Muscle of leg (tissue), 16 donors: ENCODE measurements at places on chromosomes 4 and X.

DNA sequence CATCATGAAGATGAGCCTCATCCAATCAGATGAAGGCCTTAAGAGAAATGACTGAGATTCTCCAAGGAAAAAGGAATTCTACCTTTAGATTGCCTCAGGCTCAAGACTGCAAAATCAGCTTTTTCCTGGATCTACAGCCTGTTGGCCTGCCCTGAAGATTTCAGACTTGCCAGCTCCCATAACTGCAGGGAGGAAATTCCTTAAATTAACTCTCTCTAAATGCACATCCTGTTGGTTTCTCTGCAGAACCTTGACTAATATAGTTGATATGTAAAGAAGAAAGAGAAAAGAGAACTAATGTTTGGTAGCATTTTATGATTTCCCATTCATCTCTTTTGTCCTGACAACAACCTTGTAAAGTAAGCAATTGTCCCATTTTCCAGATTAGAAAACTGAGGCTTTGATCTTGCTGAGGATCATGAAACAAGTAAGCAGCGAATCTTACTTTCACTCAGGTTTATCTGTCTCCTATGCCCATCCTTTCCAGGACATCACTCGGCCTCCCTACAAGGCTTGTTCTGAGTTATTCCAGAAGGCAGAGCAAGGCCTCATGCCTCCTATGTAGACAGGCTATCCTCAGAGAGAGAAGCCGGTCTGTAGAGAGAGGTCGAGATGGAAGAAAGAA lies 115.0 kb upstream of the LDB2 start:
- DNase-seq, result peak; percentile 74
- no peak overlapping the region for H3K4me3 ChIP-seq
- H3K27ac ChIP-seq, result no peak overlapping the region
- H3K36me3 ChIP-seq, result no peaks in the 10 kb centered on the region
- no peaks in the 10 kb centered on the region for H3K4me1 ChIP-seq

DNA sequence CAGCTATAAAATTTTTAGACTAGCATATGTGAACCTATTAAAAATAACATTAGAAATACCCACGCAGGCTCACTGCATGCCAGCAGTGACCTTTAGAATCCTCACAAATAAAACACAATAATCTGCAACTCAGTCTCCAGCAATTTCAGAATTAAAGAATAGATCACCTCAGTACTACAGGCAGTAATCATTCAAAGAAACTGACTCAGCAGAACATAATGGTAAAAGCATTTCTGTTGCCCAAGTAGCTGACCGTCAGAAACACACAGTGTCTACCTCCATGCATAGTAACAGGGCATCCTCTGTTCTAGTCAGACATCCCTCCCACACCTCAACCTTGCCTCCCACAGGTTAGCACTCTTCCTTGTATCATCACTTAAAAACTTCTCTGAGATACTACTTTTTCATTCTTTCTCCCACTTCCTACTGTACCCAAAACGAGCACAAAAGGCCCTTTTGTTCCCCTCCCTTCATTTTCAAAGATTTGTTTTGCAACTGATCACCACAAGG lies 65.7 kb upstream of the BEND2 start:
- DNase-seq, result no peak
- no peak overlapping the region for H3K27ac ChIP-seq
- no peak overlapping the region for H3K4me3 ChIP-seq
- H3K4me1 ChIP-seq, result peaks cover 3% of the 10 kb centered on the region
- H3K27me3 ChIP-seq, result peaks cover 2% of the 10 kb centered on the region

- peak overlapping the region; percentile 100 for H3K27ac ChIP-seq
- peaks cover 48% of the 10 kb centered on the region for H3K27me3 ChIP-seq
- peaks cover 20% of the 10 kb centered on the region for H3K36me3 ChIP-seq
- peak overlapping the region; percentile 83 for H3K4me3 ChIP-seq
- H3K4me1 ChIP-seq, result peaks cover 5% of the 10 kb centered on the region
These were observed 509 bp upstream of the USP11 start for GRCh38 chrX:47232197-47232802.

DNA sequence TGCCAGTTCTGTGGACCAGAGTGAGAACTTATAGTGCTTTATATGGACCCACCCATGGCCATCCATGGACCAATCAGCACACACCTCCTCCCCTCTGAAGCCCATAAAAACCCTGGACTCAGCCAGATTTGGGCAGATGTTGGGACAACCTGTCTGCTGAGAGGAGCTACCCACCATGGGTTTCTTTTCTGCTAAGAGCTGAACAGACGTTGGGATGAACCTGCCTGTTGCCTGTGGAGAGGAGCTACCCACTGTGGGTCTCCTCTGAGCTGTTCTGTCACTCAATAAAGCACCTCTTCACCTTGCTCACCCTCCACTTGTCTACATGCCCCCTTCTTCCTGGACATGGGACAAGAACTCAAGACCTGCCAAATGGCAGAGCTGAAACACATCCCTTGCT lies 9.0 kb upstream of the HSD17B11 start:
- no peak overlapping the region for H3K4me3 ChIP-seq
- no peaks in the 10 kb centered on the region for H3K4me1 ChIP-seq
- no peaks in the 10 kb centered on the region for H3K27me3 ChIP-seq
- DNase-seq, result no peak

- DNase-seq, result no peak
- peaks cover 6% of the 10 kb centered on the region for H3K4me1 ChIP-seq
- no peak overlapping the region for H3K4me3 ChIP-seq
- no peaks in the 10 kb centered on the region for H3K36me3 ChIP-seq
- no peaks in the 10 kb centered on the region for H3K27me3 ChIP-seq
These were observed 10.9 kb downstream of the GAB1 start for GRCh38 chr4:143347484-143348111.

DNA sequence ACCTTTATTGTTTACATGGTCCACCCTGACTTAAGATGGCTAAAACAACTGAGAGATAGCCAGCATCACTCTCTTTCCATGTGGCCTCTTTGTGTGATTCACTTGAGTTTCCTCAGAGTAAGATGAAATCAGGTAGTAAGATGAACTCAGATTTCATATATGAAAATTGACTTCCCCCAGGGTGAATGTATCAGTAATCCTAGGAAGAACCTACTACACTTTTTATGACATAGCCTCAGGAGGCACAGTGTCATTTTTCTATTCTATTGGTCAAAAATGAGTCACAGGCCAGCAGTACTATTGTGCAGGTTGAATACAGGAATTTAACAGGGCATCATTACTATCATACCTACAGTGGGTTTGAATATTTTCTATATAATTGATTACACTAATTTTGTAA lies 14.6 kb upstream of the SULT1E1 start:
- no peaks in the 10 kb centered on the region for H3K27me3 ChIP-seq
- no peak overlapping the region for H3K4me3 ChIP-seq
- H3K36me3 ChIP-seq, result no peaks in the 10 kb centered on the region
- H3K27ac ChIP-seq, result no peak overlapping the region
- DNase-seq, result no peak
- no peaks in the 10 kb centered on the region for H3K4me1 ChIP-seq

DNA sequence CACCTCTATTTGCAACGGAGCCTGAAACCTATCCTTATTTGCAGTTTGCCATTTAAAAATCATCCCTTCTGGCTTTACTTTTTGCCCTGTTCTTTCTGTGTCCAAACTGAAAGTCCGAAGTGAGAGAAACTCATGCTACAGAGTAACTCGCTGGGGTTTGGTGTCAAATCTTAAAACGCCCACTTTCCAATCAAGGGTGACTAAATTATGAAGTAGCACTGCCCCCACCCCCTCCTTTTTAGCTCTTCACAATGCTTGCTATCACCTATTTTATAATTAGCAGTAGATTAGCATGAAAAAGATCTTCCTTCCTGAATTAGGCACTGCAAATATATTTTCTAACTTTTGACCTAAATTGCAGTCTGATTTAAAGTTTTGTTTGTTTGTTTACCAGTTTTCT lies 52.5 kb downstream of the VGLL1 start:
- no peak overlapping the region for H3K27ac ChIP-seq
- H3K27me3 ChIP-seq, result peaks cover 22% of the 10 kb centered on the region
- H3K36me3 ChIP-seq, result no peaks in the 10 kb centered on the region
- H3K4me1 ChIP-seq, result no peaks in the 10 kb centered on the region

- peak; percentile 58 for DNase-seq
- H3K27ac ChIP-seq, result no peak overlapping the region
These were observed 105.7 kb downstream of the PSAPL1 start for GRCh38 chr4:7328913-7329638.

- no peak for DNase-seq
- peak overlapping the region; percentile 83 for H3K27ac ChIP-seq
- peaks cover 8% of the 10 kb centered on the region for H3K4me1 ChIP-seq
- peaks cover 36% of the 10 kb centered on the region for H3K27me3 ChIP-seq
- no peak overlapping the region for H3K4me3 ChIP-seq
- H3K36me3 ChIP-seq, result no peaks in the 10 kb centered on the region
These were observed 1.1 kb upstream of the SHROOM4 start for GRCh38 chrX:50815120-50815519.
